ENCODE measurements at places on chromosomes 2 and 18. TPM values are rescaled to one million over a fixed set of nuclear protein-coding genes. Genes with fewer than 3 reads are reported as not detected.

DNA sequence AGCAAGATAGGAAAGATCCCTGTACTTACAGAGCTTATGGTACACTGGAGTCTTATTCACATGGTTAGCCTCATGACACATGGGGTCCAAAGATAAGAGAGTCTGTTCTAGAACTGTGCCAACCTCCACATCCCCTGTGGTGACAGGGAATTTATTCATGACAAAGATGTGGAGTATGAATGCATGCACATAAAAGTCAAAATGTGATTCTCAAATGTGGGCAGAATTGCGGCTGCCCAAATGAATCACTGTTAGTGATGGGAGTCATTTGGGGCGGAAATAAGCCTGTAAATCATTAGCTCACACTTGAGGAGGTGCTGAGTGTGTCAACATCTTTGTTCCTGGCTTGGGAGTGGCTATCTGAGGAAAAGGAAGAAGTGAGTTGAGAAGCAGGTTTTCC is 560.6 kb downstream of the SLC4A3 start:
- no peak for DNase-seq

CROCC2 gene
- total RNA-seq: 0.06 TPM

BCL11A gene
- 0.80 TPM for total RNA-seq

DNA sequence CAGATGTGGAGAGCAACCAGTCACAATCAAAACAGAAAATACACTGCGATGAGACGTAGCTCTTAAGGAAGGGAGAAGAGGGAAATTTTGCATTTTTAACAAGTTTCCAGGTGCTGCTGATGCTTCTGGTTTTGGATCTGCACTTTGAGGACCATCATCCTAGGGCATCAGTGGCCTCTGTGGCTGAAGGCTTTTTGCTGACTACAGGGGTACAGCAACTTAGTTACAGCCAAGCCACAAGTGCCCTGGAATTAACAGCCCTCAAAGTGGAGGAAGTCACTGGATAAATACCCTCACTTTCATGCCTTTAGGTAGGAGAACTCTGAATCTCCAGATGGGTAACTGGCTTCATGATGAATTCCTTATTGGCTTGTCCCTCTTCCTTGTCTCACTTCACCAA is 700.9 kb downstream of the TMEM182 start:
- no peak for DNase-seq

DNA sequence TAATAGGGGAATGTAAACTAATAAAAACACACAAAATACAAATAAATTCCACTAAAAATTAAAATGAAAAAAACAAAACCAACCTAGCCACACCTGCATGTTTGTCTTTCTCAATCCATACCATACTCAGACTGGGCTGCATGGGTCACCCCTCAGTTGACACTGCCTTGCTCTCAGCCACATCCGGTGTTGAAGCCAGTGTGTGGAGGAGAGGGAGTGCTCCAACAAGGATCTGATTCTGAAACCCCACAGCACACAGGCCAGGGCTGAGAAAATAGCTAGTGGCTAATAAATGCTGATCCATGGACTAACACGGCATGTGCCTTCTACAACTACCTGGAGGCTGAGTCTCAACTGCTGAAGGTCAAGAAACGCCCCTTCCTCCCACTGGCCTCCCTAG is 13.7 kb downstream of the RND3 start:
- DNase-seq: no peak

DNA sequence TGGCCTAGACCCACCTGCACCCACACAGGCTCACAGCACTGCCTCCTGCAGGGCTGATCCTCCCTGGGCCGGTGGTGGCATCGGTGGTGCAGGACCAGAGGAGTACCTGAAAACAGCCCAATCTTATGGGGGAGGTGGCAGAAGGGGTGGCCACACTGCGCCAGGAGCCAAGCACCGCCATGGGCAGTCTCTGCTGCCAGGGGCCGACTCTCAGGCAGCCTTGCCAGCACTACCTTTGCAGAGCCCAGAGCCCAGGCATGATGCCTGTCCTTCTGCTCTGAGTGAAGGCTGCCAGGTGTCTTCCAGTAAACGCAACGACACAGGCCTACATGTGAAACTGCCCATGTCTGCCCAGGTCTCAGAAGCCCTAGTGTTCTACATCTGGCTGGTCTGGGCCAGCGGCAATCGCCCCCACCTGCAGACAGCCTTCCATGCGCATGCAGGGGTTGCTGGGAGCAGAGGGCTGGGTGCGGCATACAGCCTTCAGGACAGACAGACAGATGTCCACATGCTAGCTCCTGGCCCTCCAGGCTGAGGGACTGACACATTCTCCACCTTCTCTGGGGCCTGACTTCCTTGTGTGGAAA is 6.8 kb downstream of the HS6ST1 start:
- DNase-seq: peak; percentile 51

WBP1 gene
- total RNA-seq: 32.0 TPM

DNA sequence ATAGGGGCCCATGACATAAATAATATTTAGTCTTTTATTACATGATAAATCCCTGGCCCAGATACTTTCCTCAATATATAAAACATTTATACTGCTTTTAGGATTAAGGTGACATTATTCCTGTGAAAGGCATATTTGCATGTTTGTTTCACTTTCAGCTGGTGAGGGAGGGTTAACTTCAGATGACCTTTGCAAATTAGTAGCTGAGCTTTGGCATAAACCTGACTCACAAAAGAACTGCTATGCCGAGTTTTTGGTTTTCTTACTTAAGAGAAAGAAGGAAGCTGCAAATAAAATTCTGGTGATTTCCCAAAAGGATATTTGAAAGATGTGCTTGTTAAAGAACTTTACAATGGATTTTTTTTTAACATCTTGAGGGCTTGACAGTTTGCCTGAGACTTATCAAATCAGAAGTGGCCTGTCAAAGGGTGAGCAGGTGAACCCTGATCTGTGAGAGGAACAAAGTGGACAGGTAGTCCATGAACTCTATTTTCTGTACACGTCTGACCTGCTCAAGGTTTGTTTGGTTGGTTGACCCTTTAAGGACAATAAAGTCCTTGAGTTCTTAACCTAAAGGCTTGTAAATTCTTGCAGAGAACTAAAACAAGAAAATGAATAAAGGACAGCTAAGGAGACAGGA is 93.5 kb downstream of the FAM124B start:
- no peak for DNase-seq

MOCOS gene
- 24.8 TPM for total RNA-seq

DNA sequence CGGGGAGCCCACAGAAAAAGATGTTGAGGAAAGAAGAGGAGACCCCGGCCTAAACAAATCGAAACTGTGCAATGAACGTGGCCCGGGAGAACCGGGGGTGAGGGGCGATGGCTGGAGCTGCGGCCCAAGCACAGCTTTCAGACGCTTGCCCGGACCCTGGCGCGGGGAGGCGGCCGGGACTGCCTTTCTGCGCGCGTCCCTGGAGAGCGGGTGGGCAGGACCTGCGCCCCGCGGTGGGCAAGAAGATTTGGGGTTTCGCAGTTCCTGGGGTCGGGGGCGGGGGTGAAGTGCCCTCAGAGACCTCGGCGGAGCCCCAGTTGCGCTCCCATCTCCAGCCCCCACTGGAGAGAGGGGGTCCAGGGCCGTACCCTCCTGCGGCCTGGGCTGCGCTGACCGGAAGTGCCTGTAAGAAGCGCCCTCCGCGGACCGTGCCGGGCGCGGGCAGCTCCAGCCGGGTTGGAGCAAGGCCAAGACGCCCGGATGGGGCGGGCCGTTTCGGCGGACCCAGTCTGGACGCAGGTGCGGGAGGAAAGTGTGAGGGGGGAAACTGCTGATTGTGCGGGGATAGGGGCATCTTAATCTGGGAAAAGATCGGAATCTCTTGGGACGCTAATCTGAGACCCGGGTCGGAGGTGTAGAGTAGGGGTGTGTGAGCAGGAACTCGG is 11.6 kb downstream of the EN1 start:
- no peak for DNase-seq

GRCh38 chr2:50769406-50770181 is 262.3 kb downstream of the NRXN1 start:
- DNase-seq: no peak

RAD51AP2 gene
- total RNA-seq: not detected

DNA sequence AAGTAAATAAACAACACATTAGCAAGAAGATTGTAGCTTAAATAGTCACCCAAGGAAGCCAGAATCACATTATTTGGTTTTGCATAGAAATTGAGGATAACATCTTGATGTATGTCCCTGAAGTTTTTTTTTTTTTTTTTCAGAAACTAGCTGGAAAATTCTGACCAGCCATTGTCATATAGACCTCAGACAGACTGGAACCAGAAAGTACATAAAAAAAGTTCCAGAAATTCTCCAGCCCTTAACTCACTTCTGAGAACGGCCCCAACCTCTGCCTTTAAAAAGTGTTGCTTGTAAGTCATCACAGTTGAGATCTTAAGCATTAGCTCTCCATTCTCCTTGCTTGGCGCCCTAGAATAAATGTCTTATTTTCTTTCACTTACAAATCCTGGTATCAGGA is 350.5 kb downstream of the CCDC85A start:
- no peak for DNase-seq

CIB4 gene
- not detected for total RNA-seq

GRCh38 chr18:9951022-9951859 is 37.4 kb downstream of the VAPA start:
- DNase-seq: no peak

- DNase-seq: no peak
Observed at GRCh38 chr2:189252991-189253675, 73.6 kb upstream of the COL5A2 start.

GPR45 gene
- total RNA-seq: not detected

GRCh38 chr2:209526561-209526960 is 102.7 kb downstream of the MAP2 start:
- DNase-seq: no peak

- no peak for DNase-seq
Observed at GRCh38 chr2:69624611-69625010, 18.9 kb downstream of the AAK1 start.

GCFC2 gene
- total RNA-seq: 21.6 TPM

LAMA3 gene
- 3.6 TPM for total RNA-seq

TFPI gene
- 223 TPM for total RNA-seq

TLX2 gene
- total RNA-seq: not detected

CCDC74A gene
- 1.2 TPM for total RNA-seq

DNA sequence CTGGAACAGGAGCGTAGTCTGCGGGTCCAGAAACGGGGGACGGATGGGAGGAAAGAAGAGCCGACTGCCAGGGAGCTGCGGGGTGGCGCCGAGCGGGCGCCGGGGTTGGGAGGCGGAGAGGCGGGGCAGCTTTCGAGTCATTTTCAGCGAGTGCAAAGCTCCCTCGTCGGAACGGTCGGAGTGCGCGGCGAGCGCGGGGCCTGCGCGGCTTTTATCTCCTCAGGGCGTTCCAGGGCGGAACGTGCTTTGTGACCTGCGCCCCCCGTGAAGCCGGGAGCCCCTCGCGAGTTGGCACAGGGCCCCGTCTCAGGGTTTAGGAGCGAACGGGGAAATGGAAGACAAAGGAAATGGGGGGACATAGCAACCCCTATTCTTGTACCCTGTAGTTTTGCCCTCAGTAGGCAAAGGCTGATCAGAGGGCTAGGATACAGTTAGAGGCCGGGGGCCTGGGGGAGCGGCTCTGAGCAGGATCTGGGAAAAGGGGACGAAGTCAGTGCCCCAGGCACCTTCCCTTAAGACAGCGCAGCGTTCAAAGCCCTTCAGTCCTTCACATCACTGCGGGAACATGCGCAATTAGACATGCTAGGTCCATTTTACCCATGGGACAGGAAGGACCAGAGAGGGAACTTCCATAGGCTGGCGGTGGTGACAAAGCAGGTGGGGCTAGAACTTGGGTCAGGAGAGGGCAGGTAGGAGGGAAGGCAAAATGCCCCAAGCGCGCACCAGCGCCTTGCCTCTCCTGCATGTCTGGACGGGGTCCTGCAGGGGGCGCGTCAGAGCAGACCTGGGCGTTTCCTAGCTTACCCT is 60.1 kb upstream of the IL1RL1 start:
- DNase-seq: peak; percentile 86

EVX2 gene
- total RNA-seq: not detected

KLHL14 gene
- 0.09 TPM for total RNA-seq

Data from right lobe of liver (tissue), 6 donors.